ENCODE measurements at places on chromosomes 11 and 22.

DNA sequence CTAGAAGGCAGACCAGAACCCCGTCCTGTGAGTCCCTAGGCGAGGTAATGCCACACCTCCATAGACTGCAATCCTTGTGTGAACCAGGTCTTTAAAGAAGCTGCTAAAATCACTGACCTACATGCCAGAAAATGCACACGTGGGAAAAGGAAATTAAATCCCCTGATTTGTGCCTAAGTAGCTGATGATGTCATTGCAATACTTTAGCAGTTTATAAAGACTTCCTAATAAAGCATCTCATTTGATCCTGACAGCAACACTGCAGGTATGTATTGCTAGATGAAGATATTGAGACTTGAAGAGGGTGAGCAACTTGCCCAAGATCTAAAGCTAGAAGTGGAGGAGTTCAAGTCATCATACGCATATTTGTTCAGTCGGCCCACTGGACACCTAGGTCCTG, 107.2 kb downstream of the RRAS2 start:
- DNase-seq = no peak

DNA sequence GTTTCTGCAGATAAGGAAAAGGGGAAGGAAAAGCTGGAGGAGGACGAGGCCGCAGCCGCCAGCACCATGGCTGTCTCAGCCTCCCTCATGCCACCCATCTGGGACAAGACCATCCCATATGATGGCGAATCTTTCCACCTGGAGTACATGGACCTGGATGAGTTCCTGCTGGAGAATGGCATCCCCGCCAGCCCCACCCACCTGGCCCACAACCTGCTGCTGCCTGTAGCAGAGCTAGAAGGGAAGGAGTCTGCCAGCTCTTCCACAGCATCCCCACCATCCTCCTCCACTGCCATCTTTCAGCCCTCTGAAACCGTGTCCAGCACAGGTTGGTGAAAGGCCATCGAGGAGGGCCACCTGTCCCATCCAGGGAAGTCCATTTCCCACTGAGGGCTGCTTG, 5.6 kb downstream of the TEF start:
- DNase-seq = no peak

GRCh38 chr11:3123305-3123704, 41.8 kb downstream of the OSBPL5 start:
- DNase-seq = no peak

- DNase-seq = peak; percentile 6
Observed at GRCh38 chr11:1060852-1061616, 13.6 kb upstream of the MUC2 start.

- DNase-seq = no peak
Observed at GRCh38 chr11:57377107-57377506, 3.8 kb downstream of the PRG3 start.

GRCh38 chr22:43256976-43257545, 70.1 kb upstream of the TTLL12 start:
- no peak for DNase-seq

GRCh38 chr22:49583886-49584505, 243.7 kb downstream of the BRD1 start:
- DNase-seq = no peak

DNA sequence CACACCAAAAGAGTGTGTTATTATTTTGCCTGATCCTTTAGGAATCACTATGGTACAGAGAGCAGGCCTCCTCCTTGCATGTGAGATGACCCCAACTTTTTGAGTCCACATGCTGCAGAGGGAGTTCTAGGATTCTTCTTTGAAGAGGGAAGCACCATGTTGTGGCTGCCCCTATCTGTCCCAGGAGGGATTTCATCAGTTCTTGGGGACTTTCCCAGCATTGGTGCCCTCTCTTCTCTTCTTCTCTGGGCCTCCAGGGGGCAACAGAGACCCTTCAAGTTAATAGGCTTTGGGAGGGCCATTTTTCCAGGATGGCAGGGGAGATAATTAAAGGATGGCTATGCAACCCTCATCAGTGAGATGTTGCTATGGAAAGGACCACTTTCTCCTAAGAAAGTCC, 3.6 kb downstream of the MMP1 start:
- DNase-seq = peak; percentile 58

DNA sequence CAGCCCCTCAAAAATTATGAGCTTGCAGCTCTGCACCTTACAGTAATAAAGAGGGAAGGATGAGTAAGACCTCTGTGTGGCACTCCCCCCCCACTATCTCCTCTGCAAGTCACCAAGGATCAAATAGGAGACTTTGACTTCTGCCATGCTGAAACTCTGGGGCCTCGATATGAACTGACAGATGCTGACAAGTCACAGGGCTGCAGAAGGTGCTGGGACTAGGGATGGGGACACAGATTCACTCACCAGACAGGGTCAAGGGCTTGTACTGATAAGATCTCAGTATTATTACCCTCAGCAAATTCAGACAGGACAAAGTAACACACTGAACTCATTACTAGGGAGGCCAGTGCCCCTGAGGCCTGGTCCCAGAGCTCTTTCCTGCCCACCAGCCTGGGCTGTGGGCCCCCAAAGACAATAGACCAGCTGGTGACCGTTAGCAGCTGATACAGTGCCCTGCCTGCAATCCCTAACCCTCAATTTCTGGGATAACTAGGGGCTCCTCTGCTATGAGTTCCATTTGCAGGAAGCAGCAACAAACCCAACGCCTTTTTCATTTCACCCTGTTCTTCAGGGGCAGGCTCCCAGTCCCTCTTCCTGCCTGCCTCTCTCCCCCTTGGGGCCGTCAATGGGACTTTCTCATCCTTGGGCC, 20.1 kb downstream of the TMPRSS13 start:
- no peak for DNase-seq

GRCh38 chr22:24101966-24102365, 79.3 kb upstream of the SUSD2 start:
- DNase-seq = no peak

GRCh38 chr11:66082946-66083698, 13.1 kb downstream of the PACS1 start:
- no peak for DNase-seq

DNA sequence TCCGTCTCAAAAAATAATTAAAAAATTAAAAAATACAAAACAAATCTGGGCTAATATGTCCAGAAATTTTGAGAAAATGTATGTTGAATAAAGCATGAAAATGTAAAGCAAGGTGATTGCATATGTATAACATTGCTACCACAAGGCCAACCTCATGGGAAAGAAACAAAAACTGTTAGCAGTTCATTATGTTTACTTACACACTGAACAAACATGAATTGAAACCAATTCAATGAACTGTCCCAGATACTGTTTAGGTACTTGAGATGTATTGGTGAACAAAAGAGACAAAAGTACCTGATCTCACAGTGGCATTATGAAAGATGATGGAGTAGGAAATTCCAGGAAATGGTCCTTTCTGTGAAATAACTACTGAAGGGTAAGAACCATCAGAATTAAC, 43.8 kb upstream of the IGLL5 start:
- no peak for DNase-seq

- DNase-seq = peak; percentile 5
Observed at GRCh38 chr11:2300290-2300935, 1.3 kb downstream of the C11orf21 start.

DNA sequence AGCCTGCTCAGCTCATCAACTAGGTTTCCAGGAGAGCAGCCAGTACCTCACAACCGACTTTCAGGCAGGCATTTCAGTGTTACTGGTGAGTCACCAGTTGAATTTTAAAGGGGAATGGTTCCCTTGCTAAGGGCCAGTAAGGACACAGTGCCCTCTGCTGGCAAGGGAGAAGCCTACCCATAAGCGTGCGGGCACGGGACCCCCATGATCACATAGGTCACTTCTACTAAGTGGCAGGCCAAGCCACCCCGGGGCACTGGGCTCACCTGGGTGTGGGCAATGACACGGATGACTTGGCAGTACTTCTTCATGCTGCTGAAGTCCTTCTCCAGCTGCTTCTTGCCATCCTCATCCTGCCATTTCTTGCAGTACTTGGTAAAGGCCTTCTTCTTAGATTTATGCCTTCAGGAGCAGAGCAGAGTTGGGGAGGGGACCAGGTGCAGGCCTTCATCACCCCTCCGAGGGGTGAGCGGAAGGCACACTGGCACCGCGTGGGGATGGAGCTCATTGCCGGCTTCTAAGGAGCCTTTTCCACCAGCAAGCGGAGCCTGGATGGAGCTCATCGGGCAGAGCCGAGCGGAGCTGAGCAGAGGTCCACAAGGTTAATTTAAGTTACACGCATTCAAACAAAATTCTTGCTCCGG, 2.9 kb downstream of the RPL3 start:
- peak; percentile 65 for DNase-seq

DNA sequence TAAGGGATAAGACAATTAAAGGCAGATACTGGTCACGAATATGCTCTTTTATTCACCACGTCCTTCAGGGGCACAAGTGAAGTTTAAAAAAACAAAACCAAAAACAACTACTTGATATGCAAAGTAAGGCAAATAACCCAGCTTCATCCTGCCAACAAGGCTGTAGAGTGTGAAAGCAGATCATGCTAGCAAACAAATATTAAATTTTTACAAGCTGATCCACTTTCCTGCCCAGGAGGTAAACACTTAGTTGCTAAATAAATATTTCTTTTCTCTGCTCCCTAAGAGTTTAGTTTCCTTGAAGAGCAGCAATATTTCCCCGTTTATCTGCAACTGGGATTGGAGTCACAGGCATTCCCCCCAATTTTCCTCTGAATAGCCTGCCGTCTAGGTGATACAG, 300.2 kb downstream of the LARGE1 start:
- DNase-seq = no peak

DNA sequence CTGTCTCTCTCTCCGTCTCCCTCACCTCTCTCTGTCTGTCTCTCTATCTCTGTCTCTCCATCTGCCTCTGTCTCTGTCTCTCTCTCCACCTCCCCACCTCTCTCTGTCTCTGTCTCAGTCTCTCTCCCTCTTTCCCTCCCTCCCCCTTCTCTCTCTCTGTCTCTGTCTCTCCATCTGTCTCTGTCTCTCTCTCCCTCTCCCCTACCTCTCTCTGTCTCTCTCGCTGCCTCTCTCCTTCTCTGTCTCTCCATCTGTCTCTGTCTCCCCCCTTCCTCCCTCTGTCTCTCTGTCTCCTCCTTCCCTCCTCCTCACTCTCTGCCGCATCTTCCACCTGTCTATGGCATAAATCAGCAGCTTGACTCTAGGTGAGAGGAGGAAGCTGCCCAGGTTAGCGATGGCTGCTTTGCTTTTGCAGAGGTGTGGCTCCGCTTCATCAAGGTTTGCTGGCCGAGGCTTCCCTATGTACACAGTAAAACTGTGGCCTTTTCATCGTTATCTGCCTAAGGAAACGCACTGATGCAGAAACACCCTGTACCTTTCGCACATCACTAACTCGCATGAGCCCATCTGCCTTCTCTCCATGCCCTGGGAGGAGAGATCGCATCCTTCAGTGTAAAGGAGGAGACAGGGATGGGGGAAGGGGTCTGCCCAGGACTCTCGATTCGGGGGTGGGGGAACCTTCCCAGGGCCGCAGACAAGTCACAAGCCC, 44.5 kb downstream of the ANO1 start:
- no peak for DNase-seq

DNA sequence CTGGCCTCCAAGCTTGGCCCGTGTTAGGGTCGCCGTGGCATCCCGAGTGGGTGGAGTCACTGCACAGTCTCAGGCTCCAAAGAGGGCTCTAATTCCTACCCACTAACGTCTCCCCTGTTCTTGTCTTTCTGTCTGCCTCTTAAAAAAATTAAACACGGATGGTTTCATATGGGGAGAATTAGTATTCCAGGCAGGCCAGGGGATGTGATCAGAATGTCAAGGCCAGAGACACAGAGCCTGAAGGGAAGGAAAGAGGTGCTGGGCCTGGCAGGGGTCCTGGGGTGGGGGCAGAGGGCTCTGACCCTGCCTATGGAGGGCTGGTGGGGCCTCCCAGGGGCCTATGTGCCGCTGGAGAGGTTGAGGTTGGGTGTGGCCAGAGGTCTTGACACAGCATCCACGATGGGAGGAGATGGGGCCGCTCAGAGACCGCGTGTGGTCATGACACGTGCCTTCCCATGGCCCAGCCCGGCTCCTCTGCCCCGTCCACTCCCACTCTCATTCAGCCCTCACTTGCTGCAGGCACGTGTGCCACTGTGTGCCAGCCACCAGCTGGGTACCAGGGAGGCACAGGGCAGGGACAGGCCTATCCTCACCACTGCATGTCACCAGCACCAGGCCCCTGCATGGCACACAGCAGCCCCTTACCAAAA, 56.5 kb downstream of the FLRT1 start:
- no peak for DNase-seq

- no peak for DNase-seq
Observed at GRCh38 chr11:134755535-134755934, 343.5 kb upstream of the B3GAT1 start.

DNA sequence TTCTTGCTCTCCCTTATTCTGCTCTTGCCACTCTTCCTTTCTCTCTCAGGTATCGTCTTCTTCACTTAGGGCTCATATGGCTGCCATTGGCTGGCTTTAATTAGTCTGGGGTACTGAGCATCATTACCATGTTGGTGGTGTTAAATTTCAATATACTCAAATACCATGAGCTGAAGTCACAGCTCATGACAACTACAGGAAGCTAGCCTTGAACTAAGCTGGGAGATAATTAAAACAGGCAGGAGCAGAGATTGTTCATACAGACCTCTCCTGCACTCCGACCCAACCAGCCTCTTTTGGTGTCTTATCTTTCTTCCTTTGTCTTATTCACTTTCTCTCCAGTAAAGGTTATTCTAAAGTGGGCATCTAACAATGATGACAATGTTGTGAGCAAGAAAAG, 130.9 kb upstream of the BLID start:
- no peak for DNase-seq

Data from WERI-Rb-1 (cell line).